ENCODE measurements at places on chromosomes 4 and X.

DNA sequence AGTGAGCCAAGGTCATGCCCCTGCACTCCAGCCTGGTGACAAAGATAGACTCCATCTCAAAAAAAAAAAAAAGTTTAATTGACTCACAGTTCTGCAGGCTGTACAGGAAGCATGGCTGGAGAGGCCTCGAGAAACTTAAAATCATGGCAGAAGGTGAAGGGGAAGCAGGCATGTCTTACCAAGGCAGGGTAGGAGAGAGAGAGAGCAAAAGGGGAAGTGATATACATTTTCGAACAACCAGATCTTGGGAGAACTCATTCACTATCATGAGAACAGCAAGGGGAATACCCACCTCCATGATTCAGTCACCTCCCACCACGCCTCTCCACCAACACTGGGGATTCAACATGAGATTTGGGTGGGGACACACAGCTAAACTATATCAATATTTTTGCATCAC, 315.2 kb upstream of the HTR2C start:
- no peak for DNase-seq

DNA sequence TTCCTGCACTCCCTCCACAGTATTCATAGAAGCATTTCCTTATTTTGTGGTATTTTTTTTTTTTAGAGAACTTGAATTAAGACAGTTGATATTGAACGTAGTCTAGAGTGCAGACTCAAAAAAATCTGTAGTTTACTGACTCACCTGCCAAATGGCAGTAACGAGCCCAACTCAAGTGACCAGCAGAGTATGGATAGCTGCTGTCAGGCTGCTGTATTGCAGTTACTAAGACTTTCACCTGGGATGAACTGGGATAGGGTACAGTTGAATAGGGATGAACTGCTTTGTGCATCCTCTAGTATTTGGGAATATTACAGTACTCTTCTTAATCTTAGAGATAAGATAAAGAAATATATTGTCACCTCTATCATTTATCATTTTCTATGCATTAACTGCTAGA, 7.0 kb upstream of the SLC7A11 start:
- no peak for DNase-seq

DNA sequence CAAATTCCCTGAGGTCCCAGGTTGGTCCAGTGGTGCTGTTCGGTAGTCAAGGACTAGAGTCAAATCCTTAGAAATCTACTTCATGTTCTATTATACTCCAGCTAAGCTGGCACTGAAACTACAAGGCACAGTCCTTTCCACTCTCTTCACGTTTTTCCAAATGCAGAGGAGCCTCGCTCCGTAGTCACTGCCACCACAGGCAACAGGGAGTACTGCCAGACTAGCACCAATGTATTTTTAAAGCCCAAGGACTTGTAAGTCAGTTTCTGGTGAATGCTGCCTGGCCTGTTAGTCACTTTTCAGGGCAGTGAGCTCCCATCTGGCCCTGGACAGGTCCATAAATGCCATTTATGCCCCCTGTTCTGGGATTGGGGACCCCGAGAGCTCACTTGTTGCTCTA, 323.5 kb downstream of the FAM47A start:
- DNase-seq: no peak

DNA sequence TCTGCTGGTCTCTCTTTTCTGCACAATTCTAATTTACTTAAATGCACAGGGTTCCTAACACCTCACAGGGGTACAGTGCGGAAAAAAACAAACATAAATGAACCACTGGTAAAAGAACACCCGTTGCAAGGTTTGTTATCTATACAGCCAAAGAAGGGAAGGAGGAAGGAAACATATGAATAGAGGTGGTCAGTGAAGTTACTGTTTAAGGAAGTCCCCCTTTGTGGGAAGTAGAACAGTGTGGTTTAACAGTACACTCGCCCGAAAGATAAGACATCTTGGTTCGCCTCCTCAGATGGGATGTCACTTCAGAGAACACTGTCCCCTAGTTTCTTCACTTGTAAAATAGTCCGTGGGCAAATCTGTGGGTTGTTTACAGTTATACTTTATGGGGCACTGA, 57.5 kb downstream of the TEC start:
- no peak for DNase-seq

DNA sequence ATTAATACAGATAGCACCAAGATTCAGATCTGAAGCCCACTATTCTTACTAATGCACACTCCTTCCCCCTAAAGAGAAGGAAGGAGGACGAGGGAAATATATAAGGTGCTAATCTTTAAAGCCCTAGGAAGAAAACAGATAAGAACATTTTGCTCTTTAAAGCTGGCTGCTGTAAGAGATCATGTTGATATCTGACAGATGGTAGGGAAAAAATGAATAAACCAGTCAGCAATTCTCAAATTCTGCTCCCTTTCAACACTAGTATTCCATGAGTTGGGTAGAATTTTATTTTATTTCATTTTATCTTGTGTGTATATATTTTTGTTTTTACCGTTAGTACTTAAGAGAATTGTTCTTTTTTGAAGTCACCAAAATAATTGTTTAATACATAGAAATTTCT, 19.2 kb downstream of the OTC start:
- no peak for DNase-seq

GRCh38 chr4:89113415-89113814, 2.1 kb downstream of the TIGD2 start:
- no peak for DNase-seq

GRCh38 chrX:104411800-104412199, 154.2 kb upstream of the IL1RAPL2 start:
- no peak for DNase-seq

- no peak for DNase-seq
Observed at GRCh38 chrX:15301924-15302323, 13.5 kb downstream of the ASB11 start.

- no peak for DNase-seq
Observed at GRCh38 chr4:108109997-108110416, 58.7 kb downstream of the LEF1 start.

- DNase-seq: no peak
Observed at GRCh38 chr4:145823743-145824142, 114.9 kb downstream of the ZNF827 start.

GRCh38 chrX:131907488-131908314, 115.4 kb upstream of the STK26 start:
- no peak for DNase-seq

- no peak for DNase-seq
Observed at GRCh38 chr4:184201179-184201578, 16.5 kb downstream of the ENPP6 start.

GRCh38 chr4:135210341-135210740, 1008.8 kb upstream of the PABPC4L start:
- no peak for DNase-seq

DNA sequence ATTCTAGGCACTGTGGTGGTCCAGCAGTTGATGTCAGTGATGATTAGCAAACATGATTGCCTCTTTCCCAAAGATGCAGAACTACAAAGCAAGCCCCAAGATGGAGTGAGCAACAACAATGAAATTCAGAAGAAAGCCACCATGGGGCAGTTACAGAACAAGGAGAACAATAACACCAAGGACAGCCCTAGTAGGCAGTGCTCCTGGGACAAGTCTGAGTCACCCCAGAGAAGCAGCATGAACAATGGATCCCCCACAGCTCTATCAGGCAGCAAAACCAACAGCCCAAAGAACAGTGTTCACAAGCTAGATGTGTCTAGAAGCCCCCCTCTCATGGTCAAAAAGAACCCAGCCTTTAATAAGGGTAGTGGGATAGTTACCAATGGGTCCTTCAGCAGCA, 365.3 kb downstream of the MAPK10 start:
- no peak for DNase-seq

DNA sequence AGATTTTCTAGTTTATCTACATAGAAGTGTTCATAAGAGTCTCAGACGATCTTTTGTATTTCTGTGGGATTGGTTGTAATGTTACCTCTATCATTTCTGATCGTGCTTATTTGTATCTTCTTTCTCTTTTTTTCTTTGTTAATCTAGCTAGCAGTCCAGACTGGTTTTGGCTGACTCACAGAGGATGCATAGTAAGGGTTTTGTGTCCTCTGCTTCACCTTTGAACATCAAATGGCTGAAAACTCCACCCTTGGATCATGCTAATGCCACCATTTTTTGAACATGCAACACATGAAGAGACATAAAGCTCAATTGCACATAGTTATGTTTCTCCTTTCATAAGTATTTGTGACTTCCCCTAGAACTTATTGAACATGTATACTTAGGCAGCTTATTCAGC, 22.8 kb downstream of the TMPRSS11A start:
- DNase-seq: no peak

DNA sequence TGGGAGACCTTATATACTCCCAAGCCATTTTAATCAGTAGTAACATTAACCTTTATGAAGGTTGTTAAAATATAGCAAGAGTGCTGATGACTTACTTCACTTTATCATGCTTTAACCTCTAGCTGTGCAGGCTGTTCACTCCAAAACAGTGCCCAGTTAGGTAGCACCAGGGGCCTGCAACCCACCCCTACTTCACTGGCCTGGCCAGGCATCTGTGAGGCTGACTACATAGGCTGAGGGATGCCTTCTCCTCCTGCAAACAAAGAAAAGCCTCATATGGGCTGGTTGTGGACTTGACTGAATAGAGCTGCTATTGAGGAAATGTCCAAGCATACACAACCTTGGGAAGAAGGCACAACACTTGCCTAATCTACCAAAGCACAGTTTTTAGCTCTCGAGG, 172.8 kb downstream of the SHROOM3 start:
- DNase-seq: no peak

GRCh38 chrX:42748067-42748850, 29.7 kb downstream of the PPP1R2C start:
- no peak for DNase-seq

- DNase-seq: no peak
Observed at GRCh38 chrX:142002471-142002870, 98.8 kb downstream of the MAGEC1 start.

DNA sequence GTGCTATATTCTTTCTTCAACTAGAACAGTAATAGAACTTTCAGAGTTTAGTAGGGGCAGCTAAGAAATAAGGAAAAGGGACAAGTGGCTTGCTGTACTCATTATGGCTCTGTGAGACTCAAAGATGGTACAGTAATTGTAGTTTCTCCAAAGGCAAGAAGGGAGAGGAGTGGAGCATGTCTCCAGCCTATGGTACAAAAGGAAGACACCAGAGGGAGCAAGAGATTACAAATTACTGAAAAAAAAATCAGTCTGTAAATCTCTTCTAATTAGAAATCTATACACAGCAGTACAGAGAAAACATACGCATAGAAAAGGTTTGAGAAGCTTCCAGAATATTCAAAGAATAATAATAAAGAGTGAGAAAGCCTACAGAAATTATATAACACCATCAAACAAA, 61.4 kb downstream of the KLHL4 start:
- no peak for DNase-seq

- no peak for DNase-seq
Observed at GRCh38 chr4:71872767-71873415, 89.0 kb upstream of the GC start.

DNA sequence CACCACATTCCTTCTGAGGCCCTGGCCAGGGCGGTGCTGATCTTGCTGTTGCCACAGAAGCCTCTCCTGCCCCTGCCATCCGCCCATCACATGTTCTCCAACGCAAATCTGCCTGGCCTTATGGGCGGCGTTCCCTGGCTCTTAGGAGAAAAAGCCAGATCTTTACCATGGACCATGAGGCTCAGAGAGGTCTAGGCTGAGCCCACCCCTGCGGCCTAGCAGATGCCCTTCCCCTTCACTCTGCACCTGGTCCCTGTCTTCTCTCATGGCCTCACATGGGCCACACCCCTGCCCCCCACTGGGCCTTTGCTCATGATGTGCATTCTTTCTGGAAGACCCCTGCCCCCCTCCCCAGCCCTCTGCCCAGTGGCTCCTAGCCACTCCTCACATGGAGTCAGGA, 78.5 kb downstream of the CRMP1 start:
- no peak for DNase-seq

DNA sequence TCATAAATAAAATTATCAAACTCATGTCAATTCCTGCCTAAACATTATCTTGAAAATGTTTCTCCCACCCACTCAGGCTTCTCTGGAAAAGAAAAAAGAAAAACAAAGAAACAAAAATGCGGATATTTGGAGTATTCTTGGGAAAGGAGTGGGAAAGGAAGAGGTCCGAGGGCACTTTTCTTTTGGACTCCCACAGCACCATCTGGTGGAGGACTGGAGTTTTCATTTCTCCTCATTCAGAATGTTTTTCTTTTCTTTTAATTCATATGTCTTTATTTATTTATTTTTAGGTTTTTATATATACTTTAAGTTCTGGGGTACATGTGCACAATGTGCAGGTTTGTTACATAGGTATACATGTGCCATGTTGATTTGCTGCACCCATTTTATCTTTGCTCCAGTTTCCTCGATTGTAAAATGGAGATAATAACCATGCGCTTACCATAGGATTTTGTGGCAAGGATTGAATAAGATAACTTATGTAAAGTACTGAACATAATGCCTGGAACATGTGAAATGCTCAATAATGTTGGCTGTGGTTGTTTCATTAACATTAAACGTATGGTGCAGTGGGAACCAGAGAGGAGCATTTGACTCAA, 8.0 kb upstream of the KCNE5 start:
- DNase-seq: no peak

DNA sequence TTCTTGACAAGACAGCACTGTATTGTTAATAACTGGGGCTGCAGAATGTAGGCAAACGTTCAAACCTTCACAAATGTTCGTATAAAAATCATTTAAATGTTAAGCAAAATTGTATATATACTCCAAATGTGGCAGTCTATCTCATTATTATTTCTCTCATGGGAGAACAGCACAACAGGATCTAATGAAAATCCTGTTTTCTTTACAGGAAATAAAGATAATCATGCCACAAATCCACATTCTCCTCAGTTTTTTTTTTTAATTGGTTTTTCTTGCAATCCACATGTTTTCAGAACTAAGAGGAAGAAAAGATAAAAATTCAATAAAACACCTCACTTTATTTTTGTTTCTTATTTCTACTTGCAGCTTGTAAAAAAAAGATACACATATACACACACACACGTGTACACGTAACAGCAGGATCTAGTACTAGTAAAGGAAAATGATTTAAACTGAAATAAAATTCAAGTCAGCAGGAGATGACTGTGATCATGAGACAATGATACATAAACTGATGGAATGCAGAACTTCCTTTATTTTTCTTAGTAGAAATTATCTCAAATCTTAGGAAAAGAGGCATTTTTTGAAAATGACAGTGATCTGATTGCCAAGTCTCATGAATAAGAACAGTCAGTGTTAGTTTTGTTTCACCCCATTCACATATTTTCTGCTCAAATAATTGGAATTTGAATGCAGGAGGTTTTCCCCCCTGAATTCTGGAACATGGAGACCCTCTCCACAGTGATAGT, 11.3 kb downstream of the APBB2 start:
- no peak for DNase-seq

Measured in stimulated activated CD8-positive, alpha-beta memory T cell treated with anti-CD3 and anti-CD28 coated beads, Interleukin-4, amount 100 ng/mL, for 1 hour (primary cell).